NCI-H187 (cell line): ENCODE measurements at places on chromosomes 11 and 22.

DNA sequence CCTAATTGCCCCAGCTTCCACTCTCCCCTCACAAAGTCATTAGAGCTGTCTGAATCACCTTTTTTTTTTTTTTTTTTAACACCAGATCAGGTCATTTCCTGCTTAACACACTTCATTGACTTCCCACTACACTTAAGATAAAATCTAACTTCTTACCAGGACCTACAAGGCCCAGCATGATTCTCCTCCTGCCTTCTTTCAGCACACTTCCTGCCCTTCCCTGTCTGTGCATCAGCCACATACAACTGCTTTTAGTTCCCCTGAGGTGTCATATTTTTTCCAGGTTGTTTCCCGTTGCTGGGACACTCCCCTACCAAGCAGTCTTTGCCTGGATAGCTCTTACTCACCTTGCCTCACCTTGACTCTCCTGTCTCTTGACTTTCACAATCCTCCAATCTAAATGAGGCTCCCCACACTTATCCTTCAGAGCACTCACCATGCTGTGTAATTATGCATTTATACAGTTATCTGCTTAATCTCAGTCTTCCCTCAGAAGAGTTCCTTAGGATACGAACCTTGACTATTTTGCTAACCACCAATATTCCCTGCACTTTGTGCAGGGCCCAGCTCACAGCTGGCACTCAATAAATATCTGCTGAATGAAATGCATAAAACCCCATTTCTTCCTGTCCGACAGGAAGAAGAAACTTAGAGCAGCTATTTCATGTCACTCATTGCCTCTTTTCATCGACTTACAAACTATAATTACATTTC is 96.6 kb upstream of the AKIP1 start:
- DNase-seq = peak; percentile 60

DNA sequence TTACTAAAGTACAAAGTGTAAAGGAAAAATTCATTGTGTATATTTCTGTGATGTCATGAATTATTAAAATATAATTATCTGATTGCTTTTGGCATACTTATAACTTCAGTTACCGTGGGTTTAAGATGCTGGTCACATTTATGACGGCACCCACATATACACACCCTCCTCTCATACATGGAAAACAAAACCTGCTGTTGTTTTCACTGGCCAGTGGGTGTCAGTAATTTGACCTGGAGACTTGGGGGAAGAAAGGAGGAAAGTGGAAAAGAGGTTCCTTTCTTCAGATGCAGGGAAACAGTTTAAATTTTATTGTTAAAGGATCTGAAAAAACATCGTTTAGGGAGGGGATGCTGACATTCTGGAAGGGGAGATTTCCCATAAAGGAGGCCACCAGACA is 742 bp upstream of the BBOX1 start:
- no peak for DNase-seq

DNA sequence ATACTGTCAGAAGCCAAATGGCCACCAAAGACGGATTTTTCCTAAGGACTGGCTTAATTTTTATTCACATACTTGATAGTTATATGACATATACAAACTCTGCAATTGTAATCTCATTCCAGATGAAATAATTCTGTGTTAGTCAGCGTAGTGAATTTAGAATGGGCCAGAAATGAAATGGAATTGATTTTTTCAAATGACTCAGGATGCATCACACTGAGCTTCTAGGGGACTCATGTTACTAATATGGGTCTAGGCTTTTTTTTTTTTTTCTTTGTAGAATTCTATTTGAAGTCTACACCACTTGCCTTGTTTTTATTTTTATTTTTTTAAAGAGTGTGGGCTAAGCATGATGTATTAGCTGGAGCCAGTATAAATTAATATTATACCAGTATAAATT is 62.7 kb downstream of the SPECC1L start:
- no peak for DNase-seq

DNA sequence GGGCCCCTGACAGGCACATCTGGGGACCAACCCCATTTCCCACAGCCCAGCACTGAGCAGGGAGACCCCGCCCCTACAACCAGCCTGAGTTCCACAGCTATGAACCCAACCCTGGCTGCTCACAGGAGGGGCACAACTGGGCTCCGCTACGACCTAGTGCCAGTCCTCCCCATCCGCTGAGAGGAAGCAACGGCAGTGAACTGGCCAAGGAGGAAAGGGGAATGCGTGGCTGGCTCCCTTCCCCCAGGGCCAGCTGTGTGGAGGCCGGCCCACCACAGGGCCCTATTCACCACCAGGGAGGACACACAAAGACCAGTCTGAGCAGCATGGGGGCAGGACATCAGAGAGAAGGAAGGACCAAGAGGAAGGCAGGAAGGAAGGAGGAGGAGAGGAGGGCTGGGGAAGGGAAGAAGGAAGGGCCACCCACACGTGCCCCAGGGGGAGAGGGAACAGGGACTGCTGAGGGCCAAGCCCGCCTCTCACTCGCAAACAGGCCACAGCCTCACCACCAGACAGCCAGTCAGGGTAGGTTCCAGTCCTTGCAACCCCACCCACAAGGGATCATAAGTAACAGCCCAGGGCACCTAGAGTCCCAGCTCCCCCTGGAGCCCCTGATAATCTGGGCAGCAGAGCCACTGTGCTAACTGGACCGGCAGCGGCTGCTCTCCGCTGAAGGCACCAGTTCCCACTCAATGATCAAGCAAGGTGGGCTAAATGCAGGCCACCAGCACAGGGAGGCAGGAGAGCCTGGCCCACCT is 8.5 kb upstream of the GAL3ST1 start:
- no peak for DNase-seq

DNA sequence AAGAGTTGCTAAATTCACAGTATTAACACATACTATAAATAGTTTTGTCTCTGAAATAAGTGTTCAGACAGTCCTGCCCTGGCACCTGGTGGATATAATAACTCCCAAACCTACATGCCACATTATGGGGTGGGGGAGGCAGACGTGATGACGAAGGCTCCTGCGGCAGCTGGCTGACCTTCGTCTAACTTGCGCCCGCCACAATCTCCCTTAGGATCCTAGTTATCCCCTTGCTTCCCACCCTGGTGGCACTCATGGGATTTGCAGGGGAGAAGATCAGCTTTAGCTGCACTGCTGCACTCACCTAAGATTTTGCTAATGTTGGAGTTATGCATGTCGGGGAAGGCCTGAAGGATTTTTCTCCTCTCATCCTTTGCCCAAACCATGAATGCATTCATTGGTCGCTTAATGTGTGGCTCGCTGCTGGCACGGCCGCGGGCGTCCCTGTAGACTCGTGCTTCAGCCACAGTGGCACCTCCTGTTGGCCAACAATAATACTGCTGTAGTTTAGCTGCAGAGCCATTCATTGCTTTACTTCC is 367.6 kb downstream of the SOX6 start:
- no peak for DNase-seq
